ENCODE measurements at places on chromosomes 3 and 15.

DNA sequence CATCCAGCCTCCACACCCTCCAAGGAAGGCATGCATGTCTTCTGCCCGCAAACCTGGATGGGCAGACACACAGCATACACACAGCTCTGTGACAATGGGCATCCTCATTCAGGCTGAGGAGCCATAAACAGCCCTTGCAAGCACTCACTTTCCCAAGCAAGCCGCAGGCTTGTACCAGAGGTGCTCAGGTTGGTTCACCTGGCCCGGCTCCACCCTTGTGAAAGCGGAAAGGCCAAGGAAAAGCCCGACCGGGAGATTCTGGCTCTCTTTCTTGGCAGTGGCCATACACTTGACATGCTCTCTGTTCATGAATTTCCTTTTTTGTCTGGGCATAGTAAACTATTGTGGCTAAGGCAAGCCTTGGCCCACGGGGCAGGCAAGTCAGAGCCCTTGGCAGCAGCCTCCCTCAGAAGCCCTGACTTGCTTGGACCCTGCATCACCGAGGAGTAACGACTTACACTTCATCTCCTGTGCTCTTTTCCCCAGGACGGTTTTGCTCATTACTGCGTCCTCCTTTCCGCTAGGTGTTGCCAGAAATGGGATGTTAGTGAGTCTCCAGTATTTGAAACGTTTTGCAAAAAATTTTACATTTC is 74.6 kb upstream of the BNC1 start:
- DNase-seq, result no peak

- DNase-seq, result no peak
Measured at GRCh38 chr3:126521122-126521891, 2.6 kb upstream of the CHST13 start.

GRCh38 chr15:39413558-39413957 is 167.3 kb upstream of the THBS1 start:
- no peak for DNase-seq

DNA sequence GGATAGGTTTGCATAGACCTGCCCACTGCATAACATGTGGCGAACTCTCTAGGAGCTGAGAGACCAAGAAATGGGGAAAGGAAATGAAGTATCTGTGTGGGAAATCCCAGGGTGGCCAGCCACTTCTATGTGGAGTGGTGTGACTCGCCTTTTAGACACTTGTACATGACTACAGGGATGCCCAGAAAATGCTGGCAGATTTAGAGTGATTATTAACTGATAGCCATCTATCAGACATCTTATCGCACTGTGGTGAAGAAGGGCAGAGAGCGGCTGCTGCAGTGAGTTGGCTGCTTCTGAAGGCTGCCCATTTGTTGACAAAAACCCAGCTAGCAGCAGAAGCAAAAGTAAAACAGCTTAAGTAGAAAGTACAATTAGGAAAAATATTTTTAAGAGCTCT is 18.1 kb upstream of the STAC start:
- DNase-seq, result no peak

DNA sequence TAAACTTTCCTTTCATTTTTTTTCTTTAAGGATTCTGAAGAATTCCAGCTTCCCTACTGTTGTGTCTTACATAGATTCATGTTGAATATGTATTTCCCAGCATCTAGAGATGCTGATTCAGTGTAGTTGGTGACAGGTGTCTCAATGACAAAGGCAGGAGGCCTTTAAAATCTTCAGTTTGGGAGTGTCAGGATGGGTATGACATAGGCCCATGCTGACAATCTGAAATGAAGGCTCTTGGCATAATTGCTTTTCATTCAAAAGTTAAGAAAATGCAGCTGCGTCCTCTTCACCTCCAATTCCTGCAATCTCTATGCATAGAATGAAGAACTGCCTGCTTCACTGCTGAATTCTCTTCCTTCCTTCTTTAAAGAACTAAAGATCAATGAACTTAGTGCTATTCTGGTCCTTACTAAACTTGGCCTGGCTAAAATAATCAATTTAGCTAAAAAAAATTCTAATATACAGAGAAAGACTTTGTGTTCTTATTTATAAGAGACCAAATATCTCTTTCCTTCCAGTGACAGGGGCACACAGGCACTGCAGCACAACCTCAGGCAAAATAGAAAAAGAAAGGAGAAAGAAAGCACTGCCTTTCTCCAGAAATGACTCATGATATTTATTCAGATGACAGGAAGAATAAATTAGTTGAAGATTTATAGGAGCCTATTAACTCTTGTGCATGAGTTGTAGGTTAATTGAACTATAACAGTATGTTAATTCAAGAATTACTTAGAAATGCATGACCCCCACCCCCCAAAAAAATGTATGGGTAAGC is 152.6 kb upstream of the GBE1 start:
- DNase-seq, result no peak

DNA sequence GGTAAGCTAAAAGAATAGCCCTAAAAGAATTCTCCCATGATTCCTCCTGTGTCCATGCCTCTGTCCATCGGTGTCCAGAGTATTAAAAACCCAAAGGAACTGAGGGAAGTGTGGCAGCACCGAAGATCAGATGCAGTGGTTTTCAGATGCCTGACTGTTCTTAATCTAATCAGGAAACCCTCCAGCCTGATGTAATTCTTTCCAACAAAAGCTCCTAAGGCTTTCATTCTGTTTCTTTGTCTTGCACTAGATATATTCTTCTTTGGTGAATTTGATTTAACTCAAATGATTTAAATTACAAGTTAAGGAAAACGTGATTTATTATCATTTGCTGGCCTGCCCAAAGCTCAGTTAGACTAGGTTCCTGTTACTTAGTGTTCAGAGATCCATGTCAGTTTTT is 71.2 kb downstream of the ARHGAP31 start:
- no peak for DNase-seq

- no peak for DNase-seq
Measured at GRCh38 chr3:151867666-151868065, 5.8 kb upstream of the SUCNR1 start.

DNA sequence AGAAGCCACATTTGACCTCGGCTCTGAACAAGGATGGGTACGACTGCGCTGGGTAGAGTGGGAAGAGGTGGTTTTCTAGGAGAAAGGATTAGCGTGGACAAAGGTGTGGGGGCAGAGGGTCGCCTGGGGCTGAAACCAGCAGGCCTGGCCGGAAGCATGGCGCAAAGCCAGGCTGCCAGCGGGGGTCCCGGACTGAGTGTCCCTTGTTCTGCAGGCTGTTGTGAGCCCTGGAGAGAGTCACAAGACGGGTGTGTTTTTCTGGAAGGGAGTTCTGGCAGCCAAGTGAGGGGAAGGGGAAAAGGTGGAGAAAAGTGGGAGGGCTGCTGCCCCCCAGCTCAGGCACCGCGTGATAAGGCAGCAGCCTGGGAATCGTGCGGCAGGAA is 98.5 kb upstream of the MEF2A start:
- DNase-seq, result no peak

GRCh38 chr15:97841558-97841957 is 118.9 kb upstream of the ARRDC4 start:
- no peak for DNase-seq
